ENCODE measurements at places on chromosomes 5 and 9.

DNA sequence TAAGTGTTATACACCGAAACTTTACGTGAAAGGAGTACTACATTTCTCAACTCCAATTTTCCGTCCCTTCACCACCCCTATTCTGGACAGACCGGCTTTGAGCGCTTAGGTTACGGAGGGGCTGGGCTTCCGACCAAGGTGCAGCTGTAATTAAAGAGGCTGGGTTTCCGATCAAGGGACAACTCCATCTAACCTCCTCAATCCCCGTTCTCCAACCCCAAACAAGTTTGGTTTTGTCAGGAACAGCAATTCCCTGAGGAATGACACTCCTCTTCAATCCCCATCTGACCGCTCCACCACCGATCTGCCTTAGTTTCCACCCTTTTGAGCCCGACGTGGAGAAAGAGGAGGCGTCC is 577 bp downstream of the TUT7 start:
- DNase-seq = peak; percentile 34

DNA sequence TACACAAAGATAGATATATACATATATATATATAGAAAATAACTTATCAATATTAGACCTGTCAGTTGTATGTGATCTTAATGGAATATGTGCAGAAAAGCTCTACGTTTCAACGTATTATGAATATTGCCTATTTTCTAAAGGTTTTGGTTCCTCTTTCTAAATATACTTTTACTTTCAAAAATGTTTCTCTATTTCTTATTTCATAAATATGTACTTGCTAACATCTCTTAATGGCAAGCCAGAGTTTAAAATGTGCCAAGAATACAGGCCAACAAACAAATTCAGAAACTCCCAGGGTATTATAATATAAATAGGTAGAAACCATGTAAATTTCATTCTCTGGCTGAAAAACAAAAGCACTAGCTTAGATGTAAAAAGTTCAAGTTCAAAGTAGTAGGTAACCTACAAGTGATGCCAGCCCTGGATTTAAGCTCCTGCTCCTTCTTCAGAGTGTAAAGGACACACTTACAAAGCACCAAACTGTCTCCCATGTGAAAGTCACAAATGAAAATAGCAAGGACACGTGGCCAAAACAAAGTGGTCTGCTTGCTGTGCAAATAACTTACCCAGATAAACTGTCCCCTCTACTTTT is 685.1 kb upstream of the DMAC1 start:
- DNase-seq = no peak

- DNase-seq = no peak
These were observed 63.4 kb downstream of the NR6A1 start for GRCh38 chr9:124707666-124708065.

- DNase-seq = no peak
These were observed 54.5 kb upstream of the TGFBR1 start for GRCh38 chr9:99050292-99050911.

- no peak for DNase-seq
These were observed 6.7 kb upstream of the TNIP1 start for GRCh38 chr5:151087486-151087885.

DNA sequence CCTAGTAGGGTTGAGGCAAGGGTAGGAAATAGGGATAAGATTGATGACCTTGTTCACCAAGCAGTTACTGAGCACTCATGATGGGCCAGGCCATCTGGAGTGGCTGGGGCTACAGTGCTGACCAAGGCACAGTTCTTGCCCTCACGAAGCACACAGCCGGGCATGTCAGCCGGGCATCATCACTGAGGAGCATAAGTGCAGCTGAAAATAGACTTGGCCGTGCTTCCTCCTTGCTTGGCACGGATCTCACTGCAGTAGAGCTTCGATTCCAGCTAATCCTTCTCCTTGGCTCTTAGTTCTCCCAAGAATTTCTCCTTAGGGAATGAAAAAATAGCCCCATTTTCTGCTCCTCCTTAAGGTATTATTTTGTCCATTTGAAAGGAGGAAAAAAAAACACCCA is 116.6 kb downstream of the NMUR2 start:
- DNase-seq = no peak

DNA sequence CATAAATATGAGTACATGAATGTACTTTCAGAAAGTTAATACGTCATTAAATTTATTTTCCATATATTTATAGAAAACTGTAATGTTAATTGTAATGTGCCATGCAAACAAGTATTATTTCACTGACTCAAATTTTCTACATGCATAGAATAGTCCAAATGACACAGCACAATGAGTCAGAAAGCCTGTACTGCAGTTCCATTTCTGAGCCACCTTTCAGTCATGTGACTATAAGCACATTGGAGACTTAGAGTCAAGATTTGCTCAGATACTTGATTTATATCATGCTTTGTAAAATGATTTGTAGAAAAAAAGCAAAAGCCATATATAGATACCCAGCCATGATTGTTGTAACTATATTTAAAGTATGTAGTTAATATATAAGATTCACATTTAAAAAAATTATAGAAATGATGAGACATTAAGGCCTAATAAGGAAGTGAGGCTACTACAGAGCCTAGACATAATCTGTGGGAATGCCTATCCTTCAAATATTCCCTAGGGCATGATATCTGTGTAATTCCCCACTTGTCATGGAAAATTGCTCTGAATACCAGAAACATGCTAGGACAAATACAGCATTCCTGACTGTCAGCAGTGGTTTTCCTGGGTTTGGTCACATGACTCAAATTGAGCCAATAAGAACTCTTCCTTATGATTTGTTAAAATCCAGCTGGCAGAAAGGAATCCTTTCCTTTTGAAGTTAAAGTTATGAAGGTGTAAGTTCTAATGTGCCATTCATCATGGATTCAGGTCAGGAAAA is 50.0 kb downstream of the PTPRD start:
- no peak for DNase-seq

DNA sequence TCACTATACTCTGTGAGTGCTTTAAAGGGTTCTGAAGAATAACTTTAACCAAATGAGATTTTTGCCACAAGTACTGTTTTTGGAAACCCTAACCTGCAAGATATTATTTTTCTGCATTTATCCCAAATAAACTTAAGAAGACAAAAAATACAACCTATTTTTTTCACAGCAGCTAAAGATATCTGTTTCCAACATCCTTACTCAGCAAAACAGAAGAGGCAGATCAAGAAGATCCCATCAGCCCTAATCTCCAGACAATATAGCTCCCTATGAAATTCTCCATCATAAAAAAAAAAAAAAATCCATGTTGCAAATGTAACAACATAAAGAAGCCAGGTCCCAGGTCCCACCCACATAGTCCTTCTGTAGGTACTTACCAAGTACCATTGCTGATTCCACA is 7.6 kb downstream of the PCSK1 start:
- DNase-seq = no peak

DNA sequence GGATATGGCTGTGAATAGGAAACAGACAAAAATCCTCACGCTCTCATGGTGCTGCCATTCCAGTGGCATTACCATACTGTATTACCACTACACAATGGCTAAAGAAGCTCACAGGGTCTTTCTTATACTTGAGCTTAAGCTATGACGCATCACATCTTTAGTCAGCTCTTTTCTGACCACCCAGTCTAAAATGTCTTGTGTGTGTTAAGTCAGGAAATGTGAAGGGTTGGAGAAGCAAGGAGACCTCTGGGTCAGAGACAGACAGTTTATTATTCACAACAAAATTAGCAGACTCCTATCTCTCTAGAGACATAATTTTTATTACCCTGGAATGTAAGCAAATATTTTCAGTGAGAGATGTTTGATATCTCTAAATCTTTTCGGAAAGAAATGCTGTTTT is 1583.2 kb upstream of the WWC1 start:
- no peak for DNase-seq

DNA sequence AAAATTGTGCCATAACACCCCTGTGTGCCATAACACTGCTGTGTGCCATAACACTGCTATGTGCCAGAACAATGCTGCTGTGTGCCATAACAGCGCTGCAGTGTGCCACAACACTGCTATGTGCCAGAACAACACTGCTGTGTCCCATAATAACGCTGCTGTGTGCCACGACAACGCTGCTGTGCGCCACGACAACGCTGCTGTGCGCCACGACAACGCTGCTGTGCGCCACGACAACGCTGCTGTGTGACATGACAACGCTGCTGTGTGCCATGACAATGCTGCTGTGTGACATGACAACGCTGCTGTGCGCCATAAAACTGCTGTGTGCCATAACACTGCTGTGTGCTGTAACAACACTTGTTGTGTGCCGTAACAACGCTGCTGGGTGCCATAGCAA is 25.9 kb downstream of the CFAP90 start:
- no peak for DNase-seq

GRCh38 chr9:115694991-115695390 is 458.6 kb upstream of the PAPPA start:
- no peak for DNase-seq

DNA sequence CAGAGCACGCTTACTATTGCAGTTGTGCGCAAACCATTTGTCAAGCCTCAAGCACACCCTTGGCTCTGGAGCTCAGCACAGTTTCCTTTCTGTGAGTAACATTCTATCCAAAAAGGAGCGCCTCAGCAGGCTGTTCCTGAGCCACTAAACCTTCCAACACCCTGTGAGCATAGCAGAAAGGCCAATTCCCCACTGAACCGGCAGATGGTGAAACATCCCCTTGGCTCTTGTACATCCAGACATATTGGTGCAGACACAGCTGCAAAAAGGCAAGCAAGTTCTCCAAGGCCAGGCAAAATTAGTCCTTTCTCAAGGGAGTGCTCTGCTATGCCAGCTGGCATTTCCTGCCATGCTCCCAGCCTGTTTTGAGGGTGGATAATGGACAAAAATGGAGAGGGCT is 44.1 kb upstream of the CEMIP2 start:
- no peak for DNase-seq

DNA sequence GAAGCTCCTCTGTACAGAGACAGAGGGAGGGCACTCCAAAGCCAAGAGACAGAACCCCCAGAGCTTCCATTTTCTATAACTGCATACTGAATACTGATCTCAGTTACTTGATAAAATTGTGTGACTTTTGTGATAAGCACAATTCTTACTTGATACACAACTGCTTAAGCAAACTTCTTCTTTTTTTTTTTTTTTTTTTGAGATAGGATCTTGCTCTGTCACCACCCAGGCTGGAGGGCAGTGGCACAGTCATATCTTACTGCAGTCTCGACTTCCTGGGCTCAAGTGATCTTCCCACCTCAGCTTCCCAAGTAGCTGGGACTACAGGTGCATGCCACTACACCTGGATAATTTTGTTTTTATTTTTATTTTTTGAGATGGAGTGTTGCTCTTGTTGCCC is 252.1 kb upstream of the ZNF608 start:
- no peak for DNase-seq

Data from lung microvascular endothelial cell (primary cell).